ENCODE measurements at places on chromosomes 6 and 20.

GRCh38 chr6:41374618-41375590 lies 39.5 kb downstream of the NCR2 start:
- no peak for DNase-seq

GRCh38 chr6:71457929-71458328 lies 169.3 kb downstream of the OGFRL1 start:
- no peak for DNase-seq

DNA sequence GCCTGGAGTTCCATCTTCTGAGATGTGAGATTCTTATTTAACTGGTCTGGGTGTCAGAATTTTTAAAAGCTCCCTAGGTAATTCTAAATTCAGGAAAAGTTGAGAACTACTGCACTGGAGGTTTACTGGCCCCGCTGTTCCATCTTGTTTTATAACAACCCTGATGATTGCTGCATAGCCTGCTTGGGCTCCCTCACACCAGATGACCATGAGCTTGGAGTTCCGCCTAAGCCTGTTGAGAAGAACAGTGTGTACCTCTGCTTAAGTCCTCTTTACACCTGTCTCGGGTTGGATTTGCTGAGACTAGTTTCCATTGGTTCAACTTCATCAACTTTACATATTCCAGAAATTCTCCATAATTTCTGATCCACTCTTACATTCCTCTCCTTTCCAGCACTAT lies 77.9 kb downstream of the FKBP5 start:
- no peak for DNase-seq

GRCh38 chr20:41001497-41001896 lies 27.1 kb upstream of the TOP1 start:
- no peak for DNase-seq

DNA sequence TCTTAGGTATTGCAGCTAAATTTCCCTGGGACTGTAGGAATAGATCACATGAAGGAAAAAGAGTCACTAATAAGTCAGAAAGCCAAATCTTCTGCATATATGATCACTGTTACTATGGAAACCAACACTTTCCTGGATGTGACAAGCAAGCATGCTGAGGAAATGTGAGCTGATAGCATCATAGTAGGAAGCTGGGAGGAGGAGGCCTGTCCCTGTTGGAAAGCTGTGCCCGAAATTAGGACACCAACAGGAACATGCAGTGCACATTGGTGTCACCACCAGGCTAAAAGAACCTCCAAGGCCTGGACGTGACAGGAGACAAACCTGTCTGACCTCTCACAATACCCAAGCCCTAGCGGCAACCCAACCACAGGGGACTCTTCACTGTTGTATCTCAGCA lies 181.9 kb upstream of the PCSK2 start:
- no peak for DNase-seq

DNA sequence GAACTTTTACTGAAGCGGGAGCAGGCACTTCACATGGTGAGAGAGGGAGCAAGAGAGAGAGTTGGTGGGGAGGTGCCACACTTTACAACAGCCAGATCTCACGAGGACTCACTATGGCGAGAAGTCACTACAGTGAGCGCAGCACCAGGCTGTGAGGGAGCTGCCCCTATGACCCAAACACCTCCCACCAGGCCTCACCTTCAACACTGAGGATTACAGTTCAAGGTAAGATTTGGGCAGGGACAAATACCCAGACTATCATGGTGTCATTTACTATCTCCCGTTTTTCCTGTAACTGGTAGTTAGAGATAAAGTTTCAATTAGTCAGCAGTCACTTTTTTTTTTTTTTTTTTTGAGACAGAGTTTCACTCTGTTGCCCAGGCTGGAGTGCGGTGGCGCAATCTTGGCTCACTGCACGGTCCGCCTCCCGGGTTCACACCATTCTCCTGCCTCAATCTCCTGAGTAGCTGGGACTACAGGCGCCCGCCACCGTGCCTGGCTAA lies 7.8 kb downstream of the RBCK1 start:
- DNase-seq: no peak

GRCh38 chr6:34082864-34083626 lies 62.8 kb downstream of the GRM4 start:
- no peak for DNase-seq

DNA sequence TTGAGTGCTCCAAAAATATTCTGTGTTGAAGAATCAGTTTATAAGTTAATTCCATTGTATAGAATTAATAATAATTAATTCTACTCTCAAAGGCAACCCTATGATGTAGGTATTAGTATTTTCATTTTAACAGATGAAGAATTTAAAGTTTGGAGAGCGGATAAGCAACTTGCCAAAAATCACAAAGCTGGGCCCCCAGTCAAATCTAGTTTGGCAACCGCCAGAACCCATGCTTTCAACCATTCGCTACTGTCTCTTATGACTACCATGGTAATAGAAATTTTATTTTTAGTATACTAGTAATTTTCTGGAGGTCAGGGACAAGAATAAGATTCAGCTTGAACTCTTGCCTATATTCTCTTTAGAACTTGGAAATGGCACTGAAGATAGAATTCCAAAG lies 229.8 kb downstream of the IBTK start:
- no peak for DNase-seq

- no peak for DNase-seq
These were observed 187.4 kb upstream of the PROKR2 start for GRCh38 chr20:5504061-5504739.

GRCh38 chr6:81063891-81064290 lies 688.6 kb downstream of the TENT5A start:
- DNase-seq: no peak

DNA sequence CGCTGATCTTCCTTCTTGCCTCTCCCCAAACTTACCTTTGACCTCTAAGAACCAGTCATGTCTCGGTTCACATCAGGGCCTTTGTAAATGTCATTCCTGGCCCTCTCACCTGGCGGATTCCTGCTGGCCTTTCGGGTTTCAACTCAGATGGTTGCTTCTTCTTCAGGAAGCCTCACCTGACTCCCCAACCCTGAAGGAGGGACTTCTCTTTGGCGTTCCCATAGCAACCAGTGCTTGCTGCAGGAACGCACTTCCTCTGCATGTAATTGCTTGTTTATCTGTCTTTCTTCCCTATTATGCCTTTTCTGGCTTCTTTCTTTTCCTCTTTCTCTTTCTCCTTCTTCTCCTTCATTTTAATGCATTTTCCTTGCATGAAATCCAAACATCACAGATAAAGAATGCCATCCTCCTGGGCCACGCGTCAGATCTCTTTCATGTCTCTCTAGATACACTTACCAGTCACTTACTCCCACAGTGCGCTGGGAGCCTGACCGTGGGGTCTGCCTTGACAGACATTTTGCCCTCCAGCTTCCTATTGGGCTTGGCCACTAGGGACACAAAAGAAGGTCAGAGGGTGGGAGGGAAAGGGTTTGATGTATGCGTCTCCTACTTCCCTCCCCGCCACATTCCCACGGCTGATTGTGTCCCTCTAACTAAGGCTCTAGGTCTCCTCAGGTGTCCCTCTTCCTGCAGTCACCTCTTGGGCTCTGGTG lies 295.7 kb upstream of the TSHZ2 start:
- no peak for DNase-seq

GRCh38 chr20:49637046-49637637 lies 69.2 kb upstream of the PTGIS start:
- no peak for DNase-seq
